ENCODE measurements at places on chromosomes 11 and 22.
A peak's percentile ranks its signal among the peaks of the same experiment; 100 is the strongest.

GRCh38 chr11:34599406-34599945 lies 21.4 kb upstream of the EHF start:
- no peak for DNase-seq

DNA sequence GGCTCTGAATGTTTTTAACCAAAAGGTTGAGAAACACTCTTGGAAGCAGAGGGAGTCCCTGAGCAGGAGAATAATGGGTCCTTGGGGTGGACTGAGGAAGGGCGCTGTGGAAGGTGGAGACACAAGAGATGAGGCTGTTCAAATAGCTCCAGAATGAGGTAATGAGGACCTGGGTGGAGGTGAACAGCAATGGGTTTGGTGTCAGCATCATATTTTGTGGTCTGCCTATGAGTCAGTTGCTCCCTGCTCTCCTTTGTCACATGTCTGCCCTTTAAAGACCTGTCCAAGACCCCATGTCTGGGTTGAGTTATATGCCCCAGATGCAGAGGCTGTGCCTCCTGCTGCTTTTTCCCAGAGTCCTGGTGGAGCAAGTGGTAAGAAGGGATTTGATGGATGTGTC lies 113.6 kb downstream of the BARX2 start:
- no peak for DNase-seq

- DNase-seq = no peak
Measured at GRCh38 chr11:66432597-66432996, 6.1 kb downstream of the MRPL11 start.

DNA sequence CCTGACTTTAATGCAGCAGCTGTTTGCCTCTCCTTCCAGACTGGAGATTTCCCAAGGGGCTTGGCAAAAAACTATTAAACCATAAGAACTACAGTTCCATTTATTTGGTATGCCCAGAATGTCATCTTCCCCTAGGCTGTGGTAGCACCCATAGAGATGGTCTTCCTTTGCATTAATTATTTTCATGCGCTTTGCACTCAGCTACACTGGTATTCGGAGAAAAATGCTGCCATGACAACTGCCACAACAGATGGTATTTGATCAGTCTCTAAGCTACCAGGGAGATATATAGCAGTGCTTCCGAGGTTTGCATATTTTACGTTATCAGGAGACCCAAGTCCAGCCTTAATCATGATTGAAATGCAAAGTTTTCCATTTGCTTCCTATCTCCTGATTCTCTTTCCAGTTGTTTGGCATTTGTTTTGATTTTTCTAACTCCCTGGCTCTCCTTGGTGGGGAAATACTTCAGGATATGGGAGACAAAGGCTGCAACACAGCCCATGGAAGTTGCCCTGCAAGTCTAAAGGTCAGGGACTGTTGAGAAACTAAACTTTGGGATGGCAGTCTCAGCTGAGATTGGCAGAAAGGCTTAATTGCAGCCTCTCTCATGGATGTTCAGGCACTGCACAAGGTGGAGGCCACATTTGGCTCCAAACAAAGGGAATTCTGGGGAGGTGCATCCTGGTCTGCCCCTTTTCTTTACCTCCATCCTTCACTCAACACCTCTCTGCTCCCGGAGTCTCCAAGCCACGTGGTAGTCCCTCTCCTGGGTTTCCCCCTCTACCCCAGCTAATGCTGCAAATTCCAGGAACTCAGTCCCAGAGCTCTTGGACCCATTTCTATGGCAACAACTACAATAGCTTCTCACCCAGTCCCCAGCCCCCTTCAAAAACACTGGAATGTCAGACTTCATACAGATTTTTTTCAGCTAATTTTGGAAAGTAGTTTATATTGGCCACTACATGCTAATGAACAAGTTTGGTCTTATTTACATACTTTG lies 151.8 kb downstream of the NAV2 start:
- DNase-seq = no peak

DNA sequence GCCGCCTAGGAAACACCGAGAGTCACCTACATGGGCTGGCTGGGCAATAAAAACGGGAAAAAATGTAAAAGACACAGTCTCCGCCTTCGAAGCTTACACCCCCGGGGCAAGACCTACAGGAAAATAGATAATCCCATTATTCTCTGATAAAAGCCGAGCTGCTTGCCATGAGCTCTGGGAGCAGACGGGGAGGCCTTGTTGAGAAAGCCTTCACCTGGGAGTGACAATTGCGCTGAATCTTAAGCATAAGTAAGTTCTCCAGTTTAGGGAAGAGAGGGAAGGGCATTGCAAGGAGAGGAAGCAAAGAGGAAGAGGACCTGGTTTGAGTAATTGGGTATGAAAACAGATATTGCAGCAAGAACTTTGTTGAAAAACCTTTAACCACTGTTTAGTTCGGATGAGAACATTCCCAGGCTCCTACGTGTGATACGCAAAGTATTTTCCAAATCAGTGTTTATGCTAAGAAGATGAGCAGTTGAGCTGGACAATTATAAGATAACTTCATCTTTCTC lies 813 bp upstream of the BTBD10 start:
- DNase-seq = no peak

DNA sequence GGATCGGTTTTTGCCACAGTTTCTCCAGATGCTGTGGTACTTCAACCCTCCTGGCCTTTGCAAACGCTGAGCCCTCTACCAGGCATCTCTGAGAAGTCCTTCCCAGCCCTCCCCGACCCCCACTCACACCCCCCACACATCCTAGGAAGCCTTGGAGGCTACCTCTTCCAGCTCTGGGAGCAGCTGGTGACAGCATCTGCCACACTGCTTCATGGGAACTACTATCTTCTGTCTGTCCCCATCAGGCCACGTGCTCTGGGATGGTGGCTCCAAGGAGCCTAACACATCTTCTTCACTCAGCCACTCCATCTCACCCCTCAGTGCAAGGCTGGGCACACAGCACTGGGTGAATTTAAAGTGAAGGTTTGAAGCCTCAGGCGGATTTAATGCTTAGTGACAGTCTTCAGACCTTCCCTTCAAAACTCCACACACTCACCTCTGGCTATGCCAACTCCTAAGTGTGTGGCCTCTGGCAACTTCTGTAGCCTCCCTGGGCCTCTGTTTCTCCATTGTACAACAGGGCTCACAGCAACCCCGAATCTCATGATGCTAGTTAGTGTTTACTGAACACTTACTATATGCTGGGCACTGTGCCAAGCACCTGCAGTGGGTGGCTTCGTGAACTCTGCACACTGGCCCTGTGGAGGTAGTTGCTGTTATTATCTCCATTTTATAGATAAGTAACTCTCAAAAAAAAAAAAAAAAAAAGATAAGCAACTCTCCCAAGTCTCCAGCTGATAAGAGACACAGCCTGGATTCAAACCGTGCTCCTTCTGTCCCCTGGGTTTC lies 7.3 kb upstream of the TP53I11 start:
- DNase-seq = no peak

- no peak for DNase-seq
Measured at GRCh38 chr11:1930462-1930830, 10.9 kb downstream of the TNNT3 start.

- no peak for DNase-seq
Measured at GRCh38 chr11:125995313-125995712, 49.5 kb downstream of the VSIG10L2 start.

GRCh38 chr11:107472966-107473365 lies 15.3 kb upstream of the CWF19L2 start:
- no peak for DNase-seq

- no peak for DNase-seq
Measured at GRCh38 chr11:94533696-94534630, 9.8 kb upstream of the FUT4 start.

DNA sequence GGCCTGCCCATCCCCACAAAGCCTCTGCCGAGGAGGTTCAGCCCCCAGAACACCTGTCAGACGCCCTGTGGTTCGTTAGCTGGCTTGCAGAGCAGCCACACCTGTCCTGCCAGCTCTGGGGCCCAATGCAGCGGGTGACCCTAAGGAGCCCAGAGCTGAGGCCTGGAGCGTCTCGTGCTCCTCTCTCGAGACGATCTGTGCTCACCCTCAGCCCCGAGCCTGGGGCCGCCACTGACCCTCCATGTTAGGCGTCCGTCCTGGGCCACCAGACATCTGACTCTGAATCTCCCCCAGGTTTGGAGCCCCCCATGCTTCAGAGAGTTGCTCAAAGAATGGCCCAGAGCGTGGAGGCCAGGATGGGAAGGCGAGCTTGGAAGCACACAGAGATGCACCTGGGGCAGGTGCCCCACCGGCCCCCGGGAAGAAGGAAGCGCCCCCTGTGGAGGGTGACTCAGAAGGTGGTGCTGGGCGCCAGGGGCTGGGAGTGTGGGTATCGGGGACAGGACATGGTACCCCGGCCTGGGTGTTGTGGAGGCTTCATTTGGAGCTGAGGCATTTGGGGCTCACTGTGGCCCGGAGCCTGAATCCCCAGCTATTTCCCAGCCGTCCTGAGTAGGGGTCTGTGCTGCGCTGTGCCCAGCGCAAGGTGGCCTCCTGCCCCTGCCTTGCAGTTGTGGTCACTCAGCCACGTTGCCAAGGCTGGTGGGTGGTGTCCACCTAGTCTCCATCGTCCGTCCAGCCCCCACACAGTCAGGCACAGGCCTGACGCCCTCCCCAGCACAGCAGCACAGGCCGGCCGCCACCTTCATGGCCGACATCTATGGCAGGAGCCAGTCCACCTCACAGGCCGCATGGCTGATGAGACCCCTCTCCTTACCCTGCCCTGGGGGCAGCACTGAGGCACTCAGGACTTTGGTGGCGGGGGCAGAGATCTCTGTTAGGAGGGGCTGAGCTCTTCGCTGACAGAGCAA lies 36.2 kb downstream of the SBF1 start:
- no peak for DNase-seq

GRCh38 chr11:860234-861104 lies 17.8 kb downstream of the TSPAN4 start:
- no peak for DNase-seq

DNA sequence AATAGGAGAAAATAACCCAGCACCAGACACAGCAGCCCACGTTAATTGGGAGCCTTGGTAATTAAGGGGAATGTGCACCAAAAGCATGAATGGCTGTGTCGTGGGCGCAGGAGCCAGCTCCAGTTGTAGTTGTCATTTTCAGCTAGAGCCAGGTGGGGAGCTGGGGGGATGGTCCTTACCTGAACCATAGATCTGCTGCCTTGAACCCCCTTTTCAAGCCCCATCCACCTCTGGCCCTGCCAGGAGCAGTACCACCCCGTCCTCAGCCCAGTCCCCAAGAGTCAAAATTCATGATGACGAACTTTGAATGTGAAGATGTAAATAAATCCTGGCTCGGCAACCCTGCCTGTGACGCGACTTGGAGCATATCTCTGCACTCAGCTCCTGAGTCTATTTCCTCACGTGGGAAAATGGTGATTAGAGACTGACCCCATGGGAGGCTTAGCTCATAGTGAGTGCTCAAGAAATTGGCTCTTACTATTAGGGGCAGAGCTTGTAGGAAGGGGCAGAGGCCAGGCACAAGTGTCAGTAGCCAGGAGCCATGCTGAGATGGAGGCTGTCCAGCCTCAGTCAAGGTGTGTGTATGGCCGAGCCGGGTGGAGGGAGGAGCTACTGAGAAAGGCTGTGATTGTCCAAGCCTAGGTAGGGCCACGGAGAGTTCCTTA lies 794 bp upstream of the FXYD6 start:
- DNase-seq = no peak

GRCh38 chr11:98725471-98725870 lies 295.3 kb upstream of the CNTN5 start:
- no peak for DNase-seq

DNA sequence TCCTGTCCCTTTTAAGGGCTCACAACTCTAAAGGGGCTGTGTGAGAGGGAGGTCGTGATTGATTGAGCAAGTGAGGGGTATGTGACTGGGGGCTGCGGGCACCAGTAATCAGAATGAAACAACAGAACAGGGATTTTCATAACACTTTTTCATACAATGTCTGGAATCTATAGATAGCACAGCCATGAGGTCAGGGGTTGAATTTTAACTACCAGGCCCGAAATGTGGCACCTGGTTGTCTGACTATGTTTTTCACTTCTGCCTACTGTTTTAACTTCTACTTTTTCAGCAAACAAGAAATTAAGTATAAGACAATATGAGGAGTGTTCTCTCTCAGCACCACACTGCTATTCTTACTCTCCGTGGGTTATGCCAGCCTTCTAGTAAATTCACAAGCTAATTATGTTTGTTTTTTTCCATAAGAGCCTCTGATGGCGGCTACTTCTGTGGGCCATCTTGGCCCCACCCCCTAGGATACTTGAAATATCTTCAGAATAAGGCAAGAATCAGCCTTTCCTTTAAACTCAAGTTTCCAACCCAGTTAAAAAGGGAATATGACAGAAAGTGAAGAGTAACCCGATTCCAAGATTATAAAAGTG lies 552.8 kb upstream of the CHORDC1 start:
- no peak for DNase-seq

DNA sequence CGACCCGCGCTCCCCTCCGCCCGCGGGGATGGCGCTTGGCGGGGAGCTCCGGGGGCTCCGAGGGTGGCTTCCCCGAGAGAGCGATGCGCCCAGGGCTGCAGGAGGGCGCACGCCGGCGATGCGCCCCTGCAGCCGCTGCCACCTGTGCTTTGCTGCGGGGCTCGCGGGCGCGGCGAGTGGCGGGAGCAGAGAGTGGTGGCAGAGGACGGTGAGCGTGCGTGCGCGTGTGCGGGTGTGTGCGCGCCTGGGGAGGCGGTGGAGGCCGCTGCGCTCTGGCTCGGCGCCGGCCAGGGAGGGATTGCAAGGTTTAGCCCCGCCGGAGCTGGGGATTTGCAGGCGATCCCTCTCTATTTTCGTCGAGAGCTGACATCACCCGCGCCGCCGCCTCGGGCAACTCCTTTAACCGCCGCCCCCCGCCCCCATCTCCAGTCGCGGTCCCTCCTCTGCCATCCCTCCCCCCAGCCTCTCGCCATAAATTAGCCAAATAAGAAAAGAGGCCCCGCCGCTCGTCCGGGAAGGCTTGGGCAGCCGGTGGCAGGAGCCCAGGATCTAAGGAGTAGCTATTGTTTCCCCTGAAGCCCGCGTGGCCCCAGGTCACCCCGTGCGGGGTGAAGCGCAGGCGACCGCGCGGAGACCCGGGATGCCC lies at the start of gene SLC1A2:
Gene SLC1A2, minus strand, starts transcription at position 375 of the 646 bp plus-strand sequence. CDS start 592 bp downstream, outside the sequence.
- no peak for DNase-seq

DNA sequence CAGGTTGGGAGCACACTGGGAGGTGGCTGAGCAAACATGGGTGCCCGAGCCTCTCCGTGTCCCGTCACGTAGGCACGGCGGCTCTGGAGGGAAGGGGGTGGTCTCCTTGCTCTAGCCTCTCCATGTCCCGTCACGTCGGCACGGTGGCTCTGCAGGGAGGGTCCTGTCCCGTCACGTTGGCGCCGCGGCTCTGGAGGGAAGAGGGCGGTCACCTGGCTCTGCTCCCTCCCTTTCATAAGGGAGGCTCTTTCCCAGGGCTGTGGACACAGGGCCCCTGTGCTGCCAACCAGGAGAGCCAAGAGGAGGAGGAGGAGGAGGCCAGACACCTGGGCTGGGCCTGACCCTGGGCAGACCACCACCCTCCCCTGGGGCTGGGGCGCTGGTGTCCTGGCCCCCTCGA lies 1173.7 kb downstream of the BRD1 start:
- DNase-seq = no peak

DNA sequence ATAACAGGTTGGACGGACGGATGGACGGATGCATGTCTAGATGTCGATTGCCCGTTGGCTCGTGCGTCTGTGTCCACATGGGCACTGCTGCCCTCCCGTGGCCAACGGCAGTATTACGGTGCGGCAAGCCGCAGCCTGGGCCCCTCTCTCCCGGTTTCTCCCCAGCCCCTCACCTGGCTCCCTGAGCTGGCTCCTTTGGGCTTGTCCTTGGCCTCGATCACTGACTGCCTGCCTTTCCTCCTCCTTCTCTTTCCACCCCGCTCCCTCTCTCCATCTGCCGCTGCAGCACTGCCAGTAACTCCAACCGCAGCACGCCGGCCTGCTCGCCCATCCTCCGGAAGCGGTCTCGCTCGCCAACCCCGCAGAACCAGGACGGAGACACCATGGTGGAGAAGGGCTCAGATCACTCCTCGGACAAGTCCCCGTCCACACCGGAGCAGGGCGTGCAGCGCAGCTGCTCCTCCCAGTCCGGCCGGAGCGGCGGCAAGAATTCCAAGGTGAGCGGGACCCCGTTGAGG lies 77.3 kb downstream of the SCN3B start:
- DNase-seq = peak; percentile 63
